Posterior vena cava (tissue), 2 donors: ENCODE measurements at places on chromosomes 7 and 10. TPM values are rescaled to one million over a fixed set of nuclear protein-coding genes. Genes with fewer than 3 reads are reported as not detected.

The SMO gene
- total RNA-seq, result 7.4 TPM

The MYH16 gene
- not detected for total RNA-seq

The LRRTM3 gene
- total RNA-seq, result not detected

The CADPS2 gene
- total RNA-seq, result 19.1 TPM

The SLC13A4 gene
- total RNA-seq, result 0.62 TPM

The GPC2 gene
- 0.81 TPM for total RNA-seq

The CALML3 gene
- total RNA-seq, result not detected

The C10orf67 gene
- not detected for total RNA-seq

The OR2A7 gene
- 1.4 TPM for total RNA-seq

The OPN1SW gene
- not detected for total RNA-seq

The CCDC7 gene
- 32.1 TPM for total RNA-seq

The VSTM2A gene
- not detected for total RNA-seq

The RBP3 gene
- total RNA-seq, result not detected

The SHOC2 gene
- total RNA-seq, result 80.0 TPM

The AKR1C1 gene
- 35.5 TPM for total RNA-seq

The IGF2BP3 gene
- 0.48 TPM for total RNA-seq

The CCDC136 gene
- total RNA-seq, result 23.1 TPM

The TFEC gene
- total RNA-seq, result 13.5 TPM

The ATXN7L1 gene
- 9.5 TPM for total RNA-seq

The VWA2 gene
- not detected for total RNA-seq

The ZDHHC6 gene
- 25.0 TPM for total RNA-seq

The HMX2 gene
- not detected for total RNA-seq

The OIT3 gene
- not detected for total RNA-seq

The SEMA3E gene
- total RNA-seq, result 2.2 TPM

The LRMDA gene
- total RNA-seq, result 18.0 TPM

The HOXA2 gene
- 1.3 TPM for total RNA-seq

The PLXNA4 gene
- 24.9 TPM for total RNA-seq

The CACNB2 gene
- total RNA-seq, result 21.6 TPM

The COBL gene
- 0.46 TPM for total RNA-seq

The AMZ1 gene
- 0.32 TPM for total RNA-seq

The LDB3 gene
- 29.3 TPM for total RNA-seq

The FKBP6 gene
- not detected for total RNA-seq

The LEP gene
- 1.5 TPM for total RNA-seq

The STAM gene
- 18.9 TPM for total RNA-seq

The CRTAC1 gene
- total RNA-seq, result 22.9 TPM

The KCNK18 gene
- total RNA-seq, result not detected

The FXYD4 gene
- not detected for total RNA-seq

The WNT8B gene
- not detected for total RNA-seq

The GSAP gene
- total RNA-seq, result 9.7 TPM

The HOXA5 gene
- 17.6 TPM for total RNA-seq

The TAS2R3 gene
- 2.2 TPM for total RNA-seq

The SNX8 gene
- total RNA-seq, result 35.9 TPM

The HNRNPF gene
- 112 TPM for total RNA-seq

The PNLIPRP3 gene
- not detected for total RNA-seq

The CCDC3 gene
- total RNA-seq, result 108 TPM
